Activated naive CD8-positive, alpha-beta T cell treated with anti-CD3 and anti-CD28 coated beads, Interleukin-2, amount 10 ng/mL, durations not matched to agents 7 days and 5 days (primary cell): ENCODE measurements at places on chromosomes 4 and X.

DNA sequence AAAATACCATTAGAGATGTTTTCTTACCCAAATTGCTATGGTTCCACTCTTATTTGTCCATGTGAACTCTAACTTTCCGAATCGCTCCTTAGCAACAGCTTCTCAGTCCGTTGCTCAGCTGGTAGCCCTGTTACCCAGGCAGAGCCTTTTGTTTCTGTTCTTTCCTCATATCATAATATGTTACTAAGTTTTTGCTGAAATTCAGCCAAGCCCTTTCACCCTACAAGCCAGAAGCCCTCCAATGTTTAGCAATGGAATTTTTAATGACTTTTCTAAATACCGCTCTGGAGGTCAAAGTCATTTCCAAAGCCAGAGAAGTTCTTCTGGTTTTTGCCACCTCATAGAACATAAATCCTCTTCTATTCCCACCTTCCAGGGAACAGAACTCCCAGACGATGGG lies 1029.5 kb downstream of the C4orf33 start:
- DNase-seq: no peak

DNA sequence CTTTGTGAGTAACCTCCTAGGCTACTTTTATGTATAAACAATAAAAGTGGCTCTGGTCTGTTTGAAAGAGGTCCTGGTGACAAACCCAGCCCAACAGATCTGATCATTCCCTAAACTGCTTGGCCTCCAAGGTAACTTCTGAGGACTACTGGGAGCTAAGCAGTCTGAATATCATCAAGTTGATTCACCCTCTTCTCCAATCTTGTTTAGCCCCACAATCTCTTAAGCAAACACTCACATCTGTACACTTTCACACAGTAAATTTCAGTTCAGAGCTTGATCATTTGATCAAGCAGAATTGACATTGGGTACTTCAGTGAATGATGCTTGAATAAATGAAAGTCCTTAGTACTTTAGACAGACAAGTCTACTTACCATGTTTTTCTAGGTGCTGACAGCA lies 74.7 kb downstream of the HCCS start:
- no peak for DNase-seq

DNA sequence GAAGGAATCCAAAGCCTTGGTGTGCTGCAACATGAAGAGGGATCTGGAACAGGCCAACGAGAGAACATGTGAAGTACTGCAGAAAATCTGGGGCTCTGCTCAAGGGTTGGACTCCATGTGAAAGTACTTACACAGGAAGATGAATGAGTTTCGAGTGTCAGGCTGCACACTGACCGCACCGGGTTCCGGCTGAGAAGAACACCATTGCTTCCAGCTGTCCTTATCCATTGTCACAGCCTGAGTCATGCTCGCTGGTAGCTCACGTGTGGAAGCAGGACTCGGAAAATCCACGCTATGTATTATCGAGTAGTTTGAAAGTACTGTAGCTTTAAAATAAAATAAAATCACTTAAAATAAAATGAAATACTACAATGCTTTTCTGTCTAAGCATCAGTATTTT lies 50.4 kb upstream of the TBL1X start:
- DNase-seq: no peak

DNA sequence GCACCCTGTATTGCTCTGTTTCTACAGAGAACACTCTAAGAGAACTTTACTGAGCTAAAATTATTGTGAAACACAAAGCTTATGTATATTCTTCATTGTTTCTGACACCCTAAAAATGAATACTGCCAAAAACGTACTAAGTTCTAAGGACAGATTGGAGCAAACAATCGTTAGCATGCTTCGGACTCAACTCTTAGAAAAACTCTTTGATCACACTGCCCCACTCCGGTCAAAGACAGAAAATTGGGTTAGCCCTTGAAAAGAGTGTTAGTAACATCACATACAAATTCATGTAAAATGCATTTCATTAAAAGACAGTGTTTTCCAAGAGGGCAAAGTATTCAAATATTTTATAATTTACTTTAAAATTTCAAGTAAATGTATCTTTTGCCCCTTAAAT lies 177.4 kb downstream of the DCHS2 start:
- no peak for DNase-seq

DNA sequence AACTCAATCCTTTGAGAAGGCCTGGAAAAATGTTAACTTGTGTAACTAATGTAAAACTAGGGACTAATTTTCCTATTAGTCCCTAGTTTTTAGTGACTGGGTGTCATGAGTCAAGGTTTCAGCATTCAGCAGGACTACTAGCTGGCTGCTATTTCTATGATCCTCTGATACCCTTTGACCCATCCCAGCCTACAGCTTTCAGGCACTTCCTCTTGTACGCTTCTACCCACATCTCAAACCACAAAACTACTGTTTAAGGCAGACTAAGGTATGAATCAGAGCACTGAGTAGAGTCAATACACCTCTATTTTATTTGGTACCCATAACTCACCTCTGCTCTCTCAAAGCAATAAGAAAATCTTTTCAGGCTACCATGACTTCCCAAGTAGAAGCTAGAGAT lies 809.6 kb downstream of the PDHA2 start:
- no peak for DNase-seq

GRCh38 chr4:146470604-146471003 lies 51.1 kb downstream of the SLC10A7 start:
- DNase-seq: no peak

DNA sequence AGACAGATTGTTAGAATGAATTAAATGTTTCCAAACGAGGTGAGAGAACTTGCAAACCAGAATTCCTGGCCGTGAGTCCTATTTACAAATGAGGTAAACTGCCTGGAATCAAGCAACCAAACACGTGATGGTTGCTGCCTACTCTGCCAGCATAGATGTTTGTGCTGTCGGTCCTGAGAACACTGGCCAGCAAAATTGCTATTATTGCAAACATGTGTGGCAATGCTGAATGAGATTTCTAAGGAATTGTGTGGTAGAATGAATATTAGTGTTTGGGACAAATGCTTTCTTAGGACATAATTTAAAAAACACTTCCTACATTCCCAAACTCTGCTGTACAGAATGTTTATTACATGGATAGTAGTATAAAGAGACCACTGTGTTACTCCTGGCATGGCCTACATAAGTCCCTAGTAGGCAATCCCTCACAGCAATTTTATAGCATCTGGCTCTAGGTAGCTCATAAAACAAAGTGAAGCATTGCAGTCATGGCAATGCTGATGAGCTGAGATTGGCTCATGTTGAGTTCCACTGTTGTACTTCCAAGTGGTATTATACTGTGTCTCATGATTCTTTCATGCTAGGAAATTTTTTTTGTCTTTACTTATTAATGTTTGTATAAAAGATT lies 605.2 kb upstream of the EPHA5 start:
- no peak for DNase-seq
